T-helper 1 cell (primary cell): ENCODE measurements at places on chromosomes 6 and 20.

DNA sequence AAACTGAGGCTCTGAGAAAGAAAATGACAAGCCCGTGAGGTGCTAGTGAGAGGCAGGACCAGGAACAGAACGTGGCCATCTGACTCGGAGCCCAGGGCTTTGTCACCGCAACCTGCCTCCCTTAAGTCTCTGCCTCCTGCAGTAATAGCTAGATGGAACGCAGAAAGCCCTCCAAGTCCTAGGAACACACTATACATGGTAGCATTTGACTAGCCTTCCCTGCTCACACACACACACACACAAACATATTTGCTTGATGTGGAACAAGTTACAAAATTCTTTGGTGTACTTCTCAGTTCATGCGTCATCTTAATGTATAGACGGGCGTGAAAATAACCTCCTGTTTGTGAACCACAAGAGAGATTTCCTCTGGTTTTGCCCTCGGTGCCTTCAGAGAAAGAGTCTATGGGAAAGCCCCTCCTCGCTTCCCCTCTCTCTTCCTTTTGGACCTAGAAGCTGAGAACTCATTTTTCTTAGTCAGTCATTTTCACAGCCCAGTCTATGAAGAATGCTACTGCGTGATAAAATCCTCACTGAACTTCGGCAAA, 38.8 kb downstream of the C6orf52 start:
- no peak for DNase-seq

DNA sequence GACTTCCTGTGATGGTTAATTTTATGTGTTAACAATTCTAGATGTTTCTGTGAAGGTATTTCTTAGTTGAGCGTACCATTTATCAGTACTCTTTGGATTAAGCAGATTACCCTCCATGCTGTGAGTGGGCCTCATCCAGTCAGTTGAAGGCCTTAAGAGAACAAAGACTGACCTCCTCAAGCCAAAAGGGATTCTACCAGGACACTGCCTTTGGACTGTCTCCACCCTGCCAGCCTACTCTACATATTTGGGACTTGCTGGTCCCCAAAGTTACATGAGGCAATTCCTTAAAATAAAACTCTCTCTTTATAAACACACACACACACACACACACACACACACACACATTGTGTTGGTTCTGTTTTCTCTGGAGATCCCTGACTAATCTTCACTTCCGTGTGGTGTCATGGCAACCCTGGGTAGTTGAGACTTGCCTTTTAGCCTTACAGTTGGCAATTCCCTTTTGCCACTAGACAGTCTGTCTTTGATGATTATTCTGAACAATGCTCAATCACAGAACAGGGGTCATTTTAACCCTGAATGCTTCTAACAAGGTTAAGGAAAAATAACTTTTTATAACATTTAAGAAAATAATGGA, 32.2 kb downstream of the MRAP2 start:
- no peak for DNase-seq

DNA sequence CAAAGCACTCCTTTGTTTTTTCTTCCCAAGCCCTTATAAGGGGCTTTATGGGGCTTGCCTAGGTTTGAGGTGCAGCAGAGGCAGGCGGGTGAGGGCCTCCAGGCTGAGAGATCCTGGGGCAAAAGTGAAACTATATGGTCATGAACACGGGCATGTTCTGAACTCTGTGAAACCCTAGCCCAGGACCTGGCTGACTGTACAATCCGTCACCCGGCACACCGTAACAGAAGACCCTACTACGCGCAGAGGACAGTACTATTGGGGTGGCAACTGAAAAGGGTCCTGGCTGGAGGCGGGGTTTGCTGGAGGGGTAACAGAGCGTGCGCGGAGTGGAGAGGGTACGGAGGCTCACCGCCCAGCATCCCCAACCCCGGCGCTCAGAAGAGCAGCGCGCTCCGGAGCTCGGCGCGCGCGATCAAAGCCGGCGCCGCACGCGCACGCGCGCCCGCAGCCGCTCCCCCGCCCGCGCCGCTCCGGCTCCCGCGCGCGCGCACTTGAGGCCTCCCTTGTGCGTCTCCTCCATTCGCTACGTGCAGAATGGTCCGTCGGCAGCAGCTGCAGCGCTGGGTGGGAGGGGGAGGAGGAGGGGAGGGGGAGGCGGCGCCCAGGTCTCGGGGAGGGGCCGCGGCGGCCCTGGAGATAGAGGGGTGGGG, 54.2 kb downstream of the MRPL14 start:
- peak; percentile 46 for DNase-seq

DNA sequence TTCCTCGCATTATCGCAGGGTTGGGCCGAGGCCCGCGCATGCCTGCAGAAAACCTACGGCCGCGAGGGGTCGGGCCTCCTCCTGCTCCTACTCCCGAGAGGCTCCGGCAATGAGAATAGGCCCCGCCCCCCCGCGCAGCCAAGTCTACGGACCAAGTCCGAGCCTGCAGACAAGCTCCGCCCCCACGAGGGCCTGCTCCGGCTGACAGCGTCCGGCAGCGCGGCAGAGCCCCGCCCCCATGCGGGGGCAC, 3.1 kb upstream of the GPSM3 start:
- peak; percentile 100 for DNase-seq

- DNase-seq: peak; percentile 28
Measured at GRCh38 chr20:325889-326644, 715 bp downstream of the SOX12 start.

DNA sequence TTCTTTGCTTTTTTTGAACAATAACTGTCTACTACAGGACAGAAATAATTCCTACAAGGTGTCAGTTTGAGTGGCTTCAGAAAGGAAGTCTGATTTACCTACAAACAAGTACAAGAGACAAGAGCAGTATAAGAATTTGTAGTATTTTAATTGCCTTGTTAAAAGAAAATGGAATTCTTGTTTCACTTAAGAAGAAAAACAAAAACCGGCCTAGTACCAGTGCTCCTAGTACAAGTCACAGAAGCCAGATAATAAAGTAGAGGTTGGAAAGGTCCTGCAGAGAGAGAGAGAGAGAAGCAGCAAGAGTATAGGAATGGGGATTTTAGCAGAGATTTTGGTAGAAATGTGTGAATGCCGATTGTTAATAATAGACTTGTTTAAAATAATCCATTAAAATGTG, 6.4 kb downstream of the TAB2 start:
- no peak for DNase-seq

GRCh38 chr20:58405504-58406291, 16.7 kb downstream of the VAPB start:
- DNase-seq: no peak

- DNase-seq: no peak
Measured at GRCh38 chr6:80005406-80005805, 957 bp downstream of the TTK start.

- DNase-seq: no peak
Measured at GRCh38 chr20:11912013-11912658, 5.6 kb upstream of the BTBD3 start.

DNA sequence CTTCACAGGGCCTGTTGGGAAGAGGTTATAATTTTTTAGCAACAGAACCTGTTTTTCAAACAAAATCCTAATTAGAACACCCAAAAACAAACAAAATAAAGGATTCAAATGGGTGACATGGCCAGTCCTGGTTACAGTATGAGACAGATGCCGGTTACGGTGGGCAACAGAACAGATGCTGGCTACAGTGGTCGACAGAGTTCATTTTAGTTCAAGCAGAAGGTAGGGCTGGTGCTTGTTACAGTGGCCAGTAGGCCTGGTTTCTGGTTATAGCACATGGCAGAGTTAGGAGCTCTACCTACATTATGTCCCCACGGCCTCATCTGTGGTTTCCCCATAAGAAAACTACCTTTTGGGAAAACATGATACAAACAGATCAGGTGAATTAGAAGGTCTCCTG, 327.7 kb downstream of the LAMA2 start:
- no peak for DNase-seq

- DNase-seq: no peak
Measured at GRCh38 chr20:64116541-64117431, 9.4 kb upstream of the NPBWR2 start.

DNA sequence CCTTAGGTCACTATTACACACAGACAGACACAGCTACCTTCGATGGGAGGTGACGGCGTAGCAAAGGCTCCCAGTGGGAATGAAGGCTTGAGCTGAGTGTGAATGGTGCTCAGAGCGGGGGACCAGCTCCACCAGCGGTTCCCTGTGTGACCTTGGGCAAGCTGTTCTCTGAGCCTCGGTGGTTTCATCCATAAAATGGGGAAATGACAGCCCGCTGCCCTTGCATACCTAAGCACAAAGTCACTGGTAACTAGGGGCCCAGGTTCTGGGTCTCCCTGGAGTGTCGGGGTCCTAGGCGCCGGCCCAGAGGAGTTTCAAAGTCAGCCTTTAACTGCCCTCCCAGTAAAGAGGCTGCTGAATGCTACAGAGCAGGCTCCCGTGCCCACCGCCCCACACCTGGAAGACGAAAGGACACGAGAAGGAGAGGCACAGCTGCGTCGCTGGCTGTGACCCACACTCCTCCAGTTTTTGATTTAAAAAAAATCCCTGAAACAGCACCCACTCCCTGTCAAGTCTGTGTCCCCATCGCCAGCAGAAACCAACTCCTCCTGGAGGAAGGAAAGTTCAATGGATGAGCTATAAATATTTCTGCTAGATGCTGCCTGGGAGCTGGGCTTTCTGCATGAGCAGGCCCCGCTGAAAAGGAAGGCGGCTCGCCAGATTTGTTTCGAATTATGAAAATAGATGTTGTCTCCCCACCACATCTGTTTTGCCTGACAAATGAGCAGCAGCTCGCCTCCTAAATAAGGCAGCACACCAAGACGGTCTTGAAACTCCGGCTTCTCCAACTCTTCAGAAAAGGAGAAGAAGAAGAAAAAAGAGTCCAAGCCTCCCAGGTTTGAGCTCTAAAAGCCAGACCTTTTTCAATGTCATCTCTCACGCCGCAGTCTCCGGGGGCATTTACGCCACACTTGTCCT, 27.4 kb downstream of the PMEPA1 start:
- DNase-seq: no peak
